ENCODE measurements at places on chromosomes 12 and 14.

DNA sequence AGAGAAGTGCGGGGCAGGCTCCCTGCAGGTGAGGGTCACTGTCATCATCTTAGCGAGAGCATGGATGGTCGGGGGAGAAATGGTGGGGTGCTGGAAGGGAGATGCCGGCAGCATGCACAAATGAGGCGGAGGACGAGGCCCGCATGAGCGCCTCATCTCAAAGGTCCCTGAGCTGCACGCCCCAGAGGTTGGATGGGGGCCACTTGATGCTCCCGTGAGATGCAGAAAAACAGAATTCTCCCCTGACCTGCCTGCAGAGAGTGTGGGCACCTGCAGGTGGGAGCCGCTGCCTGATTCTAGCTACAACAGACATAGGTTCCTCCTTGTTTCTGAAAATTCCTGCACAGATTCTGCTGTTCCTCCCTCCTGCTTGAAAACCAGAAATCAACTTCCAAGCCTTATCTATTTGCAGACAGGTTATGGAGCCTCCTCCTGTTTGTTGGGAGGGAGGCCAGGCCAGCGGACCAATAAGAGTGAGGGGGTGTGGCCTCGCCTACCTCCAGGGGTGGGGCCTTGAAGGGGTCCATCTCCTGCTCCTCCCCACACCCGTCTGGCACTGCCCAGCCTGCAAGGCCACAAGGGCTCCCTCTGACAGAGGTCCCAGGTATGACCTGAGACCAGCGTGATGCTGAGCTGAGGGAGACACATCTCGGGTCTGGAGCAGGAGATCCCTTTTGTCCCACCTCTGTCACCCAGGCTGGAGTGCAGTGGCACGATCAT lies 67.2 kb downstream of the KDM2B start:
- no peak for DNase-seq

DNA sequence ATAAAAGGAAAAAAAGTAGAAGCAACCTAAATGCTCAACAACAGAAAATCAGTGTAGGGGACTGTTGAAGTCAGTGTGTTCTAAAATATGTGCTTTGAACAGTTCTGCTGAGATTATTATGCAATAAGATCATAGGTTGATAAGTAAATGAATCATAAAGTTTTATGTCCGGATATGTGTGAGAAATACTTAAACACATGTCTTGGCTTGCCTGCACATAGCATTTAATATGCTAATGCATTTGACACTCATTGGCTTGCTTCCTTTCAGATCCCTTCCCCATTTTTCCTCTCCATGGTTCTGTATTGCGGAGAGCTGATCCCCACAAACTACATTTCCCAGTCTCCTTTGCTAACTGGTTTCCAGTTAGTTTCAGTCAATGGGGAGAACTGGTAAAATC lies 573.8 kb upstream of the TBX3 start:
- no peak for DNase-seq

- DNase-seq: no peak
These were observed 355.5 kb downstream of the BCL11B start for GRCh38 chr14:98916476-98916875.

- no peak for DNase-seq
These were observed 262.6 kb upstream of the BTG1 start for GRCh38 chr12:92408072-92408900.

GRCh38 chr14:104957146-104958113 lies 20.7 kb downstream of the AHNAK2 start:
- no peak for DNase-seq

DNA sequence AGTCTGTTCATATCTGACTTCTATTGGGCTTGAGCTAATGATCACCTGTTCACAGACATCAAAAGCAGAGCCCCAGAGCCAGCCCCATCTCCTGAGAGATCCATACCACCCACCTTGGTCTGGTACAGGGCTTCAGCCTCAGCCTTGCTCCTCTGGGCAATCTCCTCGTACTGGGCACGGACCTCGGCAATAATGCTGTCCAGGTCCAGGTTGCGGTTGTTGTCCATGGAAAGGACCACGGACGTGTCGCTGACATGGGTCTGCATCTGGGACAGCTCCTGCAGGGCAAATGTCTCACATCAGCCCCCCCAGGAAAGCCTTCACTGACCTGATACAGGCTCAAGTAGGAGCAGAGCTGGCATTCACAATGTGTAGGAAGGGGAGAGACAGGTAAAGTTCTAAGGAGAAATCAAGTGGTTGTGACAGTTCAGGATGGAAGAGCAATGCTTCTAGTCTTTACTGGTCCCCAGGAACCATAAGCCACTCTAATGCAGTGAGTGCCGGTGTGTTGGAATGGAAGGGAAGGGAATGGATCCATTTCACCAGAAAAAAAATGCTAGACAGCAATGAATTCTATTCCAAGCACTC lies 5.2 kb downstream of the KRT4 start:
- no peak for DNase-seq

DNA sequence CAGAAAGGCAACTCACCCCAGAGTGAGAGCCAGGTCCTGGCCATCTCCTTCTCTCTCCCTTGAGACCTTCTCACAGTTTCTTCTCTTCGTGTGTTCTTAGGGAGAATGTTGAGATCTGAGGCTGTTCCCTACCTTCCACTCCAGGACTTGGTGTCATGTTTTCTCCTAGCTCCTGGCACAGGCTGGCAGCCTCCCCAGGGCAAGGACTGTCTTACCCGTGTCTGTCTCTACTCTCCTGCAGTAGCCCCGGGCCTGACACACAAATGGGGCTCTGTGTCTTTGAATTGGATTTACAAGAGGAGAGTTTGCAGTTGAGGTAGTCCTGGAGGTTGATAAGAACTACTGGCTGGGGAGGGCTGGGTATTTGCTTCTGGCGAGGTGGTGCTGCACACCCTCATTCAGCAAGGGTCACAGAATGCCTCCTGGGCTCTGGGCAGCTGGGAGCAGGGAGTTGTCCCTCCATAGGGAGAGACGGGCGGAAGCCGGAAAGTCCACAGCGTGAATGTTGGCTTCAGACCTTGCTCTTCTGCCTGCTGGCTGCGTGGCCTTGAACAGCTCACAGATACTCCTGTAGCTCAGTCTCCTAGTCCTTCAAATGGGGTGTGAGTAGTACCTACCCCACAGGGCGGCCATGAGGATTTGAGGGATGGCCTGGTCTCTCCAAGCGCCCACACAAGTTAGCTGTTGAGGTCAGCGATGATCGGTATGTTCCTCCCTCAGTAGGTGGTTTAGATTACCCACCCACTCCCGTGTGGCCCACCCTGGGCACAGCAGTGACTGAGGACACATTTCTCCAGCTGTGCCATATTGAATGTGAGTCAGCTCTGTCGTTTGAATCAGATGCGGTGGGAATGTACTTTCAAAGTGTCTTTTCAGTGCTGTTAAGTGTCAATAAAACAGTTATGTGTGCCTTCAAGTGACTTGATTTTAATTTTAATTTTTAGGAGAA lies 10.2 kb downstream of the EP400 start:
- DNase-seq: no peak

DNA sequence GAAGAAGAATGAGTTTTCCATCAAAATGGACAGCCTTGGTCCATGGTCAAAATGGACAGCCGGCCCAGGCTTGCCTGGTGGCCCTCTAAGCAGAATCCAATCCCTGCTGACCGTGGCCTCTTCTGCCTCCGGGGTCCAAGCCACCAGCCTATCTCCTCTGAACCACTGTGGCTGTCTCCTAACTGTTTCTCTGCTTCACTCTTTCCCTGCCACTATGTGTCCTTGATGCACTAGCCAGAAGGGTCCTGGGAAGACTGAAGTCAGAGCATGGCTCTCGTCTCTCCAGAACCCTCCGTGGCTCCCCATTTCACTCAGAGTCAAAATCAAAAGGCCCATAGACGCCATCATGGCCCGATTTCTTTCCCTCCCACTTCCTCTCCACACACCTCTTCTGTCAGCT lies 8.5 kb upstream of the FZD10 start:
- DNase-seq: no peak

DNA sequence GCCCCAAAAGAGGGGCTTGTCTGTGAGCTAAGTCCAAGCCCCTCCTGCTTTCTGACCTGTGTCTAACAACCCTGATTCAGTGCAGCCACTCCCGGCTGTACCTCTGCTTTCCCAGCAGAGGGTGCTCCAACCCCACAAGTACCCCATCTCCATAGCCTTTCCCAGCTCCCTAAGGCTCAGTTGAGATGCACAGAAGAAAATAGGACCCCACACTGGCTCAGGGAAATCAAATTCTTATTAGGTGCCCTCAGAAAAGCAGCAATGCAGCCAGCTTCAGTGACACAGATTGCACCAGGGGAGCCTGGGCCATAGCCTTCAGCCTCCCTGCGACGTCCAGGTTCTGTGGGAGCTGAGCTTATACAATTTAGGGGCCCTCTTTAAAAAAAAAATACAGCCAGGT lies 49.9 kb downstream of the LRRC74A start:
- DNase-seq: no peak

- no peak for DNase-seq
These were observed 18.7 kb downstream of the PKP2 start for GRCh38 chr12:32877601-32878459.

DNA sequence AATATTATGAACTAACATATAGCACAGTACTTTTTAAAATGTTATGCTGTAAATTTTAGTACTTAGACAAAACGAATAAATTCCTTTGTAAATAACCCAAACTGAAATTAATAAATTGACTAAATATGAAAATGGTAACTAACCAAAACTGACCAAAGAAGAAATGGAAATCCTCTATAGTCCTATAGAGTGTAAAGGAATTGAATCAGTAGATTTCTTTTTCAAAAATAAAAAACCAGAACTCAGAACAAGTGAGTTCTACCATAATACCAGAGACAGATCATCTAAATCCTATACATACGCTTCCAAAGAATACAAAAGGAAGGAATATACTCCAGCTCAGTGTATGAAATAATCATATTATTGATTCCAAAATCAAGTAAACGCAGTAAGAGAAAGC lies 39.8 kb downstream of the TMPRSS12 start:
- DNase-seq: no peak

GRCh38 chr12:41636653-41637052 lies 448.5 kb downstream of the PDZRN4 start:
- no peak for DNase-seq

Measured in activated T-helper 1 cell treated with anti-CD3 and anti-CD28 coated beads, Interleukin-2, amount 50 U/mL, for 16 hours (primary cell).